ENCODE measurements at places on chromosomes 6 and 20. TPM values are rescaled to one million over a fixed set of nuclear protein-coding genes. Genes with fewer than 3 reads are reported as not detected.

- no peak overlapping the region for H3K4me3 ChIP-seq
- H3K4me1 ChIP-seq = no peaks in the 10 kb centered on the region
- DNase-seq = no peak
- no peaks in the 10 kb centered on the region for H3K36me3 ChIP-seq
- no peaks in the 10 kb centered on the region for H3K27me3 ChIP-seq
Observed at GRCh38 chr6:20313051-20313450, 88.6 kb upstream of the E2F3 start.

- H3K27ac ChIP-seq = no peak overlapping the region
Observed at GRCh38 chr20:10665027-10665561, 8.7 kb downstream of the JAG1 start.

The TRIM31 gene
- not detected for total RNA-seq

- no peak overlapping the region for H3K4me3 ChIP-seq
- H3K36me3 ChIP-seq = no peaks in the 10 kb centered on the region
- H3K4me1 ChIP-seq = peaks cover 17% of the 10 kb centered on the region
- DNase-seq = peak; percentile 84
- H3K27me3 ChIP-seq = no peaks in the 10 kb centered on the region
Observed at GRCh38 chr6:166559211-166559610, 27.3 kb downstream of the RAMACL start.

DNA sequence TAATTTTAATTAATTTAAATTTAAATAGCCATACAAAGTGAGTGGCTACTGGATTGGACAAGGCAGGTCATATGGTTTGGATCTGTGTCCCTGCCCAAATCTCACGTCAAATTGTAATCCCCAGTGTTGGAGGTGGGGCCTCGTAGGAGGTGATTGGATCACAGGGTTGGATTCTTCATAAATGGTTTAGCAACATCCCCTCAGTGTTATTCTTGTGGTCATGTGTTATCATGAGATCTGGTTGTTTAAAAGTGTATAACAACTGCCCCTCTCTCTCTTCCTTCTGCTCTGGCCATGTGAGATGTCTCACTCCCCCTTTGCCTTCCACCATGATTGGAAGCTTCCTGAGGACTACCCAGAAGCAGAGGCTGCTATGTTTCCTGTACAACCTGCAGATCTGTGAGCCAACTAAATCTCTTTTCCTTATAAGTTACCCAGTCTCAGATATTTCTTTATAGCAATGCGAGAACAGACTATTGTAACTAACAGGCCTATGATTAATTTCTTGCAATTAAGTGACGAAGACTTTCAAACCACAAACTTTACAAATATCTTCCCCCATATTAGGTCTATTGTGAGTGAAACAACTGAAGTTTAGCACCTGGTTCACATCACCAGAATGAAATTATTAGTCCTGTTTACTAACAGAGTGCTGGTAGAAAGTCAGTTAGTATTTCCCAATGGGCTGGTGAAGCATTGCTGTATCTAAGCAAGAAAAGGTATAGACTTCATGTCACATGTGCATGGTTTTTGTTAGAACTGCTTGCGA lies 60.0 kb upstream of the TNFAIP3 start:
- DNase-seq = no peak
- no peaks in the 10 kb centered on the region for H3K36me3 ChIP-seq
- no peak overlapping the region for H3K4me3 ChIP-seq
- no peaks in the 10 kb centered on the region for H3K27me3 ChIP-seq

GRCh38 chr6:166551754-166552495 lies 34.6 kb downstream of the RAMACL start:
- H3K36me3 ChIP-seq = no peaks in the 10 kb centered on the region
- H3K27me3 ChIP-seq = no peaks in the 10 kb centered on the region
- H3K4me1 ChIP-seq = peaks cover 15% of the 10 kb centered on the region
- H3K27ac ChIP-seq = no peak overlapping the region

- DNase-seq = peak; percentile 89
- H3K27me3 ChIP-seq = no peaks in the 10 kb centered on the region
- peak overlapping the region; percentile 66 for H3K27ac ChIP-seq
- no peak overlapping the region for H3K4me3 ChIP-seq
- H3K36me3 ChIP-seq = peaks cover 2% of the 10 kb centered on the region
Observed at GRCh38 chr20:38084425-38084951, 50.9 kb downstream of the RPRD1B start.

DNA sequence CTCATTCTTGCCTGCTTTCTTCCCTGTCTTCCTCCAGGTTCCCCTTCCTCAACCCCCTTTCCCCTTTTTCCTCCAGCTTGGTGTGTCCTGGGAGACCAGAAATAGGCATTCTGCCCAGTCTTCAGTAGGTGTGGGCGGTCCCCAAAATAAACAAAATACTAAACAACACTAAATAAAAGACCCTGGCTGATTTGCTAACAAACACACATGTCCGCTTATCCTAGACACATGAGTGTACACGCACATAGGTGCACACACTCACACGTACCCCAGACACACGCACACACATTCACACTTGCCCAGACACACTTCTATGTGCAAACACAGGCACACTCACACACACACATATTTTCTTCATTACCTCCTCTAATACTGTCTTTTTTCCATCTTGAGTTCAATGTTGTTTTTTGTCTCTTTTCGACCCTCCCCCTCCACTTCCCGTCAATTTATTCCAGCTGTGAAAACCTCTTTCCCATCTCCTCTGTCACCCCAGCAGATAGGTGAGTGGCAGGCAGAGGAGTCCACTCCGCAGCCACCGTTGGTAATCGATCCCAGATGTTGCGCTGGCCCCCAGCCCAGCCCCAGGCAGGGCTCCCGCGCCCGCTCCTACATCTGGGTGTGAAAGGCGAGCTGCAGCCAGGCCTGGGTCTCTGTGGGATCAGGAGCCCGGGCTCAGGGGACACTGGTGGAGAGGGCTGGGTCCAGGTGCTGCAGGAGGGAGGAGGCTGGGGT lies 56.9 kb upstream of the FOXP4 start:
- H3K36me3 ChIP-seq = no peaks in the 10 kb centered on the region
- no peak overlapping the region for H3K27ac ChIP-seq
- no peak overlapping the region for H3K4me3 ChIP-seq
- no peaks in the 10 kb centered on the region for H3K4me1 ChIP-seq
- H3K27me3 ChIP-seq = peaks cover 8% of the 10 kb centered on the region
- peak; percentile 67 for DNase-seq

- peaks cover 2% of the 10 kb centered on the region for H3K27me3 ChIP-seq
- peak; percentile 57 for DNase-seq
- H3K4me3 ChIP-seq = peak overlapping the region; percentile 15
Observed at GRCh38 chr6:5045416-5045815, 39.7 kb upstream of the PPP1R3G start.

- no peaks in the 10 kb centered on the region for H3K27me3 ChIP-seq
- no peak overlapping the region for H3K4me3 ChIP-seq
- H3K36me3 ChIP-seq = no peaks in the 10 kb centered on the region
- DNase-seq = no peak
Observed at GRCh38 chr6:89027756-89028155, 52.8 kb upstream of the PNRC1 start.

DNA sequence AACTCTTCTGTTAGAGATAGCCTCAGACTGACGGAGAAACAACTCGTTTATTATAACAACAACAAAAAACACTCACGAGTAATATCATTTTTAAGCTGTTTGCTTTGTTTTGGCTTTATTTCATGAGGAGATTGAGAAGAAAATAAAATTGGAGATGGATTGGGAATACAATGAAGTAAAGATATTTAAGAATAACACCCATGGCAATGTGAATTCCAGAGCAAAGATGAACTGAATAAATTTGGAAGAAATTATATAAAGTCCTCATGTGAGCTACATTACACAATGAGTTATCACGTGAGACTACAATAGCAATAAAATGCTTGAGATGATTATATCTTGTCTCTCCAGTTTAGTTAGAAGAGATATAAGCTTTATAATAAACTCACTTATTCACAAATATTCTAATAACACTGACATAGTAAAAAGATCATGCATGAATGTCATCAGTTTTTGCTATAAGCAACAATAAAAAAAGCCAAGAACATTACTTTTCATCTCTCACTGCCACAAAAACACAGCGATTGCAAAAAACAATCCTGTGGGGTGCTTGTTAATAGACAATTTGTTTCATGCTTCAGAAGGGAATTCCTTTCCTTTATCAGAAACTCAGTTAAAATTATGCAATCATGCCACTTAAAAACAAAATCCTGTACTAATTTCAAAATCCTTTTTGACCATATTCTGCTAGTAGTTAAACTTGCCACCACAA lies 696.7 kb upstream of the MARCKS start:
- H3K4me1 ChIP-seq = no peaks in the 10 kb centered on the region
- no peaks in the 10 kb centered on the region for H3K27me3 ChIP-seq
- no peaks in the 10 kb centered on the region for H3K36me3 ChIP-seq
- H3K4me3 ChIP-seq = no peak overlapping the region
- H3K27ac ChIP-seq = no peak overlapping the region

DNA sequence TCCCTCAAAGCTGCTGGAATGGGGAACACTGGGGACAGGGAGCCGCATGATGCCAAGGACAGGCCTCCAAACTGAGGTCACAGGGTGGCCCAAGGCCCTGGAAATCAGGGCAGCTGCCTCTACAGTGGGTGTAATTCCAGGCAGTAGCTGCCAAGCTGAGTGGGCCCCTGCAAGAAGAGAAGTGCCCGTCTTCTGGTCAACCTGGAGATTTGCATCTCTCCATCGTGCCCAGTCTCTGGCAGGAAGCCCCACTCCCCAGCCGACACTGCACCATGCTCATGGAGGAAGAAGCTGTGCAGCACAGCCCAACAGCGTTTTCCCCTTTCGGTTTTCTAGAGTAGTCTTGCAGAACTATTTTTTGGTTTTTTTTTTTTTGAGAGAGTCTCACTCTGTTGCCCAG lies 2.2 kb upstream of the FAM209A start:
- no peak for DNase-seq
- H3K4me1 ChIP-seq = no peaks in the 10 kb centered on the region
- peaks cover 2% of the 10 kb centered on the region for H3K36me3 ChIP-seq
- H3K4me3 ChIP-seq = no peak overlapping the region
- no peaks in the 10 kb centered on the region for H3K27me3 ChIP-seq
- no peak overlapping the region for H3K27ac ChIP-seq

DNA sequence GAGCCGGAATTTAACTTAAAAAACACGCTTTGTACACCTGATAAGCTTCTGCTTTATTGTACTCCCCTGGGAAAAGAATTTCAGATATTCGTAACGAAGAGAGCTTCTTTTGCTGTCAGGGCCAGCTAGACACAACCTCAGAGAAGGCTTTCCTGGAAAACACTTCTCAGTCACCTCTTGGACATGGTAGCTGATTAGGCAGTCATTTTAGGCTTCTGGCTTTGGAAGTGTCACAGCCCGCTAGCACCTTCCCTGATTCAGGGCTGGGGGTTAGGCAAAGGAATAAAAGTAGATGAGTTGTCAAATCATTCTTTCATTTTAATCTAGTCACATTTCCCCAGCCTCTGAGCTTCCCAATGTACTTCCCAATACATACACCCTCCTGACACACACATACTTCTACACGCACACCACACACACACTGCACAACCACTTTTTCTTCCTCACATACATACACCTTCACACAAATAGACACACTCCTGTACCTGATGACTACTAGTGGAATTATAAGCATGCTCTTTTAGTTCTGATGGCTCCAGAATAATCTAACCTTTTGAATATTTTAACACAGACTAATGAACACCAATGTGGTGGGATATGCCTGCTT lies 34.9 kb upstream of the TINAG start:
- no peak overlapping the region for H3K27ac ChIP-seq
- DNase-seq = no peak

The LIME1 gene
- total RNA-seq = 3.5 TPM

GRCh38 chr6:136093835-136094234 lies 156.3 kb downstream of the MTFR2 start:
- DNase-seq = no peak
- no peak overlapping the region for H3K27ac ChIP-seq
- no peaks in the 10 kb centered on the region for H3K27me3 ChIP-seq
- H3K36me3 ChIP-seq = no peaks in the 10 kb centered on the region
- H3K4me3 ChIP-seq = no peak overlapping the region

The VAPB gene
- total RNA-seq = 13.0 TPM

DNA sequence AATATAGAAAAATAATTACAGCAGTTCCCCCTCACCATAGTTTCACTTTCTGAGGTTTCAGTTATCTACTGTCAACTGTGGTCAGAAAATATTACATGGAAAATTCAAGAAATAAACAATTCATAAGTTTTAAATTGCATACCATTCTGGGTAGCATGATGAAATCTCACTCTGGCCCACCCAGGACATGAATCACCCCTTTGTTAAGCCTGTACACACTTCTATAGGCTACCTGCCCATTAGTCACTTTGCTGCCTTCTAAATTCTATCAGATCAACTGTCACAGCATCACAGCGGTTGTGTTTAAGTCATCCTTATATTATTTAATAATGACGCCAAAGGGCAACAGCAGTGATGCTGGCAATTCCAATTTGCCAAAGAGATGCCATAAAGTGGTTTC lies 140.3 kb upstream of the RUNX2 start:
- H3K36me3 ChIP-seq = no peaks in the 10 kb centered on the region
- peak; percentile 63 for DNase-seq
- no peaks in the 10 kb centered on the region for H3K27me3 ChIP-seq
- no peaks in the 10 kb centered on the region for H3K4me1 ChIP-seq
- no peak overlapping the region for H3K4me3 ChIP-seq

- no peaks in the 10 kb centered on the region for H3K27me3 ChIP-seq
- H3K4me1 ChIP-seq = peaks cover 3% of the 10 kb centered on the region
- peak overlapping the region; percentile 35 for H3K27ac ChIP-seq
- no peak overlapping the region for H3K4me3 ChIP-seq
- DNase-seq = peak; percentile 51
Observed at GRCh38 chr6:138601128-138601527, 101.8 kb upstream of the NHSL1 start.

The FAM217B gene
- total RNA-seq = 2.8 TPM

- no peaks in the 10 kb centered on the region for H3K4me1 ChIP-seq
- no peak for DNase-seq
- no peaks in the 10 kb centered on the region for H3K36me3 ChIP-seq
Observed at GRCh38 chr20:2168946-2169345, 67.3 kb downstream of the STK35 start.

GRCh38 chr20:51480507-51481270 lies 61.8 kb downstream of the NFATC2 start:
- no peaks in the 10 kb centered on the region for H3K4me1 ChIP-seq
- no peak for DNase-seq
- H3K36me3 ChIP-seq = no peaks in the 10 kb centered on the region
- H3K27ac ChIP-seq = no peak overlapping the region
- H3K4me3 ChIP-seq = no peak overlapping the region

- H3K27ac ChIP-seq = no peak overlapping the region
- no peaks in the 10 kb centered on the region for H3K4me1 ChIP-seq
- H3K27me3 ChIP-seq = no peaks in the 10 kb centered on the region
- no peak overlapping the region for H3K4me3 ChIP-seq
- no peak for DNase-seq
Observed at GRCh38 chr6:77037439-77037838, 425.9 kb downstream of the HTR1B start.

GRCh38 chr6:5025911-5026819 lies 22.3 kb upstream of the RPP40 start:
- peak; percentile 51 for DNase-seq
- H3K36me3 ChIP-seq = no peaks in the 10 kb centered on the region
- no peaks in the 10 kb centered on the region for H3K27me3 ChIP-seq
- H3K27ac ChIP-seq = no peak overlapping the region
- peak overlapping the region; percentile 58 for H3K4me3 ChIP-seq
- H3K4me1 ChIP-seq = peaks cover 3% of the 10 kb centered on the region

The ABHD16B gene
- total RNA-seq = not detected

GRCh38 chr20:49319208-49319809 lies 41.5 kb upstream of the ZNFX1 start:
- no peaks in the 10 kb centered on the region for H3K36me3 ChIP-seq
- H3K27me3 ChIP-seq = peaks cover 60% of the 10 kb centered on the region
- no peak overlapping the region for H3K27ac ChIP-seq
- no peaks in the 10 kb centered on the region for H3K4me1 ChIP-seq

The METTL24 gene
- total RNA-seq = 2.6 TPM
